ENCODE measurements at places on chromosomes 6 and 20.

- no peak for DNase-seq
These were observed 151.2 kb downstream of the GRM4 start for GRCh38 chr6:33994472-33995308.

- DNase-seq = no peak
These were observed 70.6 kb upstream of the KCNK16 start for GRCh38 chr6:39393075-39393474.

- DNase-seq = no peak
These were observed 7.2 kb downstream of the CCR6 start for GRCh38 chr6:167130008-167130677.

DNA sequence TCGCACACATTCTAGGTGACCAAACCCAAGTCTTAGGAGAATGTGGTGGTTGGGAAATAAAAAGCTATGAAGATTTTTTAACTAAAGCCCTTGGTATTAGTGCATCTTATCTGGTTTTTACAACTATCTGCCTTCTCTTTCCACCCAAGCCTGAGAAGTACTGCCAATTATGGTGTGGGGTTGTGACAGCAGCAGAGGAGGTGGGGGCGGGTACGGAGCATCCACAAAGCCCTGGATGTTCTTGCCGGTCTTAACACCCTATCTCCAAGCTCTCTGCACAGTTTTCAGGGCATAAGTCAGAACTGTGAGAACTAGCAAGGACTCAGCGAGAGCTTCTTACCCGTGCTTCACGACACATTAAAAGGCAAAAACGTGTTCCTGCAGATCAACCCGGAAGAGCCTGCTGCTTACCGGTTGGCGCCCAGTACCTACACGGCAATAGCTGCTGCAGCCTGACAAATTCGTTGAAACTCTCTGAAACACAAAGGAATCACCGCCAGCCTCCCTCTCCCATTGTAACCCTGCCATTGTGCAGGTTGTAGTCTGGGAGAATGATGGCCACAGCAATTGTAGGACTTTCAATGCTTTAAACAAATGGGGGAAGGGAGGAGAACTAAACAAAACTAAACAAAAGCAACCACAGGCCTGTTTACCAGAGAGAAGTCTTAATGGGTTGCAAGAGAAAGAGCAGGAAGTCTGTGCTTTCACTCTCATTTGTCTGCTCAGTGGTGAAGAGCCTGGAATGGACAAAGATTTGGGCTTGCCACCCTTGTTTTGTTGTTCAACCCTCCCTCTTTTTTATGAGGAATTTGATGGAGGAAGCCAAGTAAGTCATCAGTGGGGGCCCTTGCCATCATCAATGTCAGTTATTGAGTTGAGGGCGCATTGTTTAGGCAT lies 461.0 kb upstream of the JARID2 start:
- no peak for DNase-seq

GRCh38 chr6:63553208-63553607 lies 19.1 kb upstream of the LOC128125822 start:
- DNase-seq = no peak

DNA sequence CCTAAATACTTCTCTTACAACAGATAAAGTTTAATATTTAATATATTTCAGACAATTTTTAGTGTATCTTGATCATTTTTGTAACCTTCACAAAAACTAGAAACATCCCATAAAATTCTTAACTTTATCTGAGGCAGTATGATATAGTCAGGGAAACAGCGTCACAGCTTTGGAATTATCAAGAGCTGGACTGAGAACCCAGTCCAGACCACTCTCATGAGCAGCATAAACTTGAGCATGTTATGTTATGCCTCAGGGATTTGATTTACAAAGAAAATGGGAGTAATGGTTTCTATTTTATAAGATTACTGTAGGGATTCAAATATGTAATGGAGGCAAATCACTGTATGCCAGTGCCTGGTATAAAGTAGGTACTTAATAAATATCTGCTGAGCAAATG lies 8.3 kb upstream of the MARCKS start:
- no peak for DNase-seq

GRCh38 chr20:45037050-45037449 lies 63.9 kb downstream of the KCNS1 start:
- DNase-seq = no peak

- no peak for DNase-seq
These were observed 14.4 kb downstream of the JARID2 start for GRCh38 chr6:15260099-15260821.

- no peak for DNase-seq
These were observed 172.9 kb upstream of the CDYL start for GRCh38 chr6:4603291-4603690.
